Skin of body (tissue), 3 donors: ENCODE measurements at places on chromosomes 6 and 20. TPM values are rescaled to one million over a fixed set of nuclear protein-coding genes. Genes with fewer than 3 reads are reported as not detected.

The SLC26A8 gene
- total RNA-seq: 0.20 TPM

- DNase-seq: no peak
These were observed 52.7 kb downstream of the TRAF3IP2 start for GRCh38 chr6:111552958-111553357.

DNA sequence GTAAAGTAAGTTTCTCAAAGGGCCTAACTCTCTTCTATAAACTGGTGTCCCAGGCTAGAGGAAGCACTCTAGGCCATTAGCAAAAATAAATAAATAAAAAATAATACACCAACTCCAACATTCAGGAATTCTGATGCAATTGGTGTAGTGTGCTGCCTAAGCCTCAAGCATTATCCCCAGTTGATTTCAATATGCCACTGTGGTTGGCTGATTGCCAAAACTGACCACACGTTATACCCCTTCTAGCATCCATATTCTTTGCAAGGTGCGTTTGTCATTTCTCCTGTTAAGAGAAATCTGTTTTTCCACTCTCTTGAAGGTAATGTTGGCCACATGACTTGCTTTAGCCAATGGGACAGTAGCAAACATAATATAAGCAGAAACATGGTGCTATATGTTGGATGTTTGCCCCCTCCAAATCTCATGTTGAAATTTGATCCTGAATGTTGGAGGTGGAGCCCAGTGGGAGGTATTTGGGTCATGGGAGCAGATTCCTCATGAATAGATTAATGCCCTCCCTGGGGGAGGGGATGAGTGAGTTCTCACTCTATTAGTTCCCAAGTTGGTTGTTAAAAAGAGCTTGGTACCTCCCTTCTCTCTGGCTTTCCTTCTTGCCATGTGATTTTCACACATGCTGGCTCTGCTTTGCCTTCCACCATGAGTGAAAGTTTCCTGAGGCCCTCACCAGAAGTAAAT is 71.9 kb upstream of the PLCB4 start:
- DNase-seq: no peak

GRCh38 chr6:152220786-152221185 is 413.3 kb downstream of the ESR1 start:
- no peak for DNase-seq

DNA sequence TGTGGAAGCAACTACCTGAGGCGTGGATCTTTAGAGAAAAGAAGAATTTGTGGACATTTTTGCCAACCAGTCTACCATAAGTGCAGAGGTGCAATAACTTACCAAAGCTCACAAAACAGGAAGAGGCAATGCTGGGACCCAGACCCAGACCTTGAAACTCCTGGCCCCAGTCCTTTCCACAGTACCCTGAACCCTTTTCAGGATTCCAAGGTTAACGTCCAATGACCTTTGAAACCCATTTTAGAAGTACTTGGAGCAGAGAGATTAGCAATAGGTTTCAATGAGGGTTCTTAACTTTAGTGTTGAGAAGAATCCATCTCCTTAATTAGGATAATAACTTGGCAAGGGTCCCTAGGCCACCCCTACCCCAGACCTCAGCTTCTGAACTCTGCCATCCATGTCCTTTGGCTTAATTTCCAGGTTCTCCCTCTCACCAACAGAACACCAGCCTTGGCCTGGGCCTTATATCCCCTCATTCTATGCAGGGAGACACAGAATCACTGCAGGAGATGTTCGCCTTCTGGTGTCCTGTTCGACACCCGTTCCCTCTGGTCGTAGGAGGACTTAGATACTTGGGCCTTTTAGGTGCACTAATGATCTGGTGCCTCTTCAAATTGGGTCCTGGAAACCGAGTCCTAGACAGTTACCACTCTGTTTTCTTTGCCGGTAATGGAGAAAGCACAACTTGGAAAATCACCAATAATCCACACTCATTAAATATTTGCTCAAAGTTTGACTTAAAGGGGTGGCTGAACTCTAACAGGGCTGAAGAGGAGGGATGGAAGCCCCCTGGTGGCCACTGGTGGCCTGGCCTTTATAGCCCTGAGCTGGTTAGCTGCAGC is 40.6 kb downstream of the ISM1 start:
- no peak for DNase-seq
